ENCODE measurements at places on chromosomes 16 and 17. TPM values are rescaled to one million over a fixed set of nuclear protein-coding genes. Genes with fewer than 3 reads are reported as not detected.

Gene CLEC19A
- not detected for total RNA-seq

Gene KRTAP3-2
- not detected for total RNA-seq

Gene MT1H
- total RNA-seq: not detected

Gene C16orf46
- total RNA-seq: 0.87 TPM

Gene GNGT2
- 1.5 TPM for total RNA-seq

Gene GPR179
- total RNA-seq: 0.01 TPM

Gene HNF1B
- total RNA-seq: 24.3 TPM

Gene KCNJ12
- total RNA-seq: 1.4 TPM

Gene RTN4RL1
- total RNA-seq: 7.3 TPM

Gene CEP95
- total RNA-seq: 32.9 TPM

Gene TBC1D28
- not detected for total RNA-seq

Gene ALOX15B
- total RNA-seq: not detected

Gene RAB26
- 4.2 TPM for total RNA-seq
